ENCODE measurements at places on chromosomes 2 and 18. TPM values are rescaled to one million over a fixed set of nuclear protein-coding genes. Genes with fewer than 3 reads are reported as not detected.

Gene CYP26B1
- 1.1 TPM for total RNA-seq

Gene RAB12
- 54.7 TPM for total RNA-seq

Gene TRABD2A
- total RNA-seq = 4.0 TPM

Gene SAP130
- total RNA-seq = 5.5 TPM

Gene RUFY4
- total RNA-seq = not detected

Data from smooth muscle cell of the pulmonary artery (primary cell).